ENCODE measurements at places on chromosomes 7 and 10.

DNA sequence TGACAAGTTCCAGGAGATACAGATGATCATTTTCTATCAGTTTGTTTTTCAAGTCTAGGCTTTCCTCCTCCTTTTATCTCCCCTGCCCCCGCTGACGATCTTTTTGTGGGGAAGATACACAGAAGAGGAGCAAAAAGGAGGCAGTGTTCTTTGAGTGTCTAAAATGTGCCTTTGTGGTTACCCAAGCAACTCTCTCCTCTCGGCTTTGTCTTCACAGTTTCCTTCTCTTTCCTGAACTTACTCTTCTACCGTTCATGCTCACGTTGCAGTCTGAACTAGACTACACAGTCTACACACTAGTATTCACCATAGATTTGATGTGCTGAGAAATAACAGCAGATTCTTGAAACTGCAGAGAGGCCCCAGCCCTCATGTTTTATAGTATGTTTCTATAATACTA lies 23.6 kb downstream of the CEP41 start:
- no peak for DNase-seq

GRCh38 chr7:1967512-1968396 lies 265.0 kb downstream of the MAD1L1 start:
- no peak for DNase-seq

GRCh38 chr10:74058071-74058470 lies 60.2 kb downstream of the VCL start:
- no peak for DNase-seq

DNA sequence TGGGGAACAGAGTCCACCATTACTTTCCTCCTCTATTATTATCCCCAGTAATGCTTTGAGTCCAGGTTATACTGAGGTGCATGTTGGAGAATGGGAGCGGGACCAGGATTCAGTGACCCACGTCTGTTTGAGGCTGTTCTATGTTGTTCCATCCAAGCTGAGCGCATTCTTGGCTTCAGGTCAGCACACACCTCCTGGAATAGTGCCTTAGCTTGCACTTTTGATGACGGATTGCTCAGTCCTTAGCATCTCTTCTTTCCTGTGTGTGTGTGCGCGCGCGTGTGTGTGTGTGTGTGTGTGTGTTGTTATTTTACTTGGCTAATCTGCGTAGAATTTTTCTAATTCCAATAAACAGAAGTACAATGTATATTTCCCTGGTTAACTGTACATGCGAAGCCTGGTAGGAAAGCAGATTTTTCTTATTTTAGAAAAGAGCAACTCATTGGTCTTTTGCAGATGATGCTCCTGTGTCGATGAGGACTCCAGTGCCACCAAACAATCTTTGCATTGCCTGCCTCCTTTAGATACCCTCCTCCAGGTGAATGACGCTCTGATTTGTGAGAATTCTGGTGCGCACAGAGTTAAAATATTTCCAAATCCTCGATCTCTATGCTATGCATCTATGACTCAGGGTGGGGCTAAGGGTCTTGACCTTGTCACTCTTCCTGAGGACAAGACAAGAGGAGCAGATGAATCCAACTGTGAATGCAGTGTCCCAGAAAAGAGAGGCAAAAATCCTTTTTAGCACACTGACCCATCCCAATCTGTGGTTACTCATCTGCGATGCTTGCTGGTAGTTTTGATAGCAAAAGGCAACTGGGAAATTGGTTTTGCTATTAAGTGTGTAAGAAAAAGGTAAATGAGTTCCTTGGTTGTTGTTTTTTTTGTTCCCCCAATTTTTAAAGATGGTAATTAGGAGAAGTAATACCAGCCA lies 13.3 kb upstream of the CELF2 start:
- no peak for DNase-seq

DNA sequence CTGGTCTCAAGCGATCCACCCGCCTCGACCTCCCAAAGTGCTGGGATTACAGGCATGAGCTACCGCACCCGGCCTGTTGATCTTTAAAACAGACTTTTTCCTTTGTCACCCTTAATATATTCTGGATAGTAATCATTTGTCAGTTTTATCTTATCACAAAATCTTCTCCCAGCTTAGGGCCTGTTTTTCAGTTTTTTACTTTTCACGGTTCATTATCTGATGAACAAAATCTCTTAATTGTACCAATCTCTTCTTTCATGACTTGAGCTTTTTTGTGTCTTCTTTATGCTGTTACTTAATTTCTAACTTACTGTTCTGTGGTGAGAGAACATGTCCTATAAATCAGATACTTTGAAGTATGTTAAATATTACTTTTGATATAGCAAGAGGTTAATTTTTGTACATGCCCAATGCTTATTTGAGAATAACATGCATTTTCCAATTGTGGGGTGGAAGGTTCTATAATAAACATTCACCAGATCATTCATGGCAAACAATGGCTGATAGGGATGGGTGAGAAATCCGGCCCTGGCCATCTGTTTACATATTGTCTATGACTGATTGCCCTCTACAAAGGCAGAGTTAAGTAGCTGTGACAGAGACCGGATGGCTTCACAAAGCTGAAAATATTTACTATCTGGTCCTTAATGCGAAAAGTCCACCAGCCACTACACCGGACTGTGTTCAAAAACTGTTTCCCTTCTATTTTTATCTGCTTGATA lies 5.3 kb downstream of the PAPOLB start:
- DNase-seq: no peak

- DNase-seq: no peak
These were observed 91.1 kb upstream of the PDGFA start for GRCh38 chr7:610531-611280.

GRCh38 chr7:79652619-79653018 lies 199.2 kb upstream of the MAGI2 start:
- DNase-seq: no peak

GRCh38 chr7:78264105-78264504 lies 465.5 kb downstream of the PHTF2 start:
- DNase-seq: no peak

GRCh38 chr10:80658068-80658467 lies 120.4 kb downstream of the SH2D4B start:
- DNase-seq: no peak

- DNase-seq: no peak
These were observed 10.6 kb downstream of the CCNJ start for GRCh38 chr10:96053985-96054384.
